Stimulated activated CD8-positive, alpha-beta memory T cell treated with anti-CD3 and anti-CD28 coated beads, Interleukin-2, amount 100 ng/mL, for 48 hours (primary cell): ENCODE measurements at places on chromosomes 3 and 15.

DNA sequence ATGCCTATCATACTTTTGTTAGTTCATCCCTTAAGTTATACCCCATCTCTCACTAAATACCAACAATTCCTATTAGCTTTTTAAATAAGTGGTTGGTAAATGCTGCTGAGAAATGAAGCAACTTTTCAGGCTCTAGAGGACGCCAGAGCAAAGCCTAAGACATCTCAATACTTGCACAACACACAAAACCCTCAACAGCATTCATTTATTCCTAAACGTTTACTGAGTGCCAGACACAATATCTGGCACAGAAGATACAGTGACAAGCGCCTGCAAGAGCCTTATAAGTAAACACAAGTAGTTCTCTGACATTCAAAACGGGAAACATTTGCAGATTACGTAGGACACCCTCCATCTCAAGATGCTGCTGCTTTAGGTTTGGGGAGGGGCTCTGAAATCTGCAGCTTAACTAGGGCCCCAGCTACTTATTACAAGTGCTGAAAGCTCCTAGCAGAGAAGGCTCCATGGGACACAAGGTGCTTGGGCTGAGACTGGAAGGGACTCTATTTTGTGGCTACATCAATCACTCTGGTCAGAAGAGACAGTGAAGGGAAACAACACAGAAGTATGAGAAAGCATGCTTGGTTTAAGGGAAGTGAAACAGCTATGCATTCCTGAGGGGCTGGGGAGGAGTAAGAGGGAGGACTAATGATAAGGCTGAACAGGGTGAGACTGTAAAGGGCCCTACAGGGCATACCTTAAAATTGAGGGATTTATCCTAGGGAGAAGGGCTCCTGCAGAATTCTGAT is 311.3 kb downstream of the PLCL2 start:
- no peak for DNase-seq

DNA sequence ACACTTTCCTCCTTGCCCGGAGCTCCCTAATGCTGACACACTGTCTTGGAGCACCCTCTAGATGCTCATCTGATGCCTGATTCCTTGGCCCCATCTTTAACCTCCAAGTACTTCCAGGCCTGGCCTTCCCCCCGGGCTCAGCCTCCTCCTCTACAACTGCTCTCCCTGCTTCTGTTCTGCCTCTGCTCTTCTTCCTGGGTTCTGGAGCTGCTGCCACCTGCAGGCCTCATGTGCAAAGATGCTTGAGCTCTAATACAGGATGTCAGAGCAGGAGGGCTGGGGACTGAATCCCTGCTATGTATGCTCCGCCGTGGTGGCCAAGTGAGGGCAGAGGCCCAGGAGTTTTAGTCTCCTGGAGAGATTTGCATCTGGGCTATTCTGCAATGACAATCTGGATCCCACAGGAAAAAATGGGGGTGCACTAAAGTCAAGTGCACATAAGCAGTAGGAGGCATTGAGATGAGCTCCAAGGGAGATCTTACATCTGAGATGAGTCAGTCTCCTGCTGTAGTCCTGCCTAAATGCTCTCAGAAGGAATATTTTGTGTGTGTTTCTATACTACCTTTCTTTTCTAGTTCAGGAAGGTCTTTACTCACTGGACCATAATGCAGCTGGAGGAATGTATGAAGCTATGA is 296.3 kb downstream of the UACA start:
- DNase-seq: no peak

GRCh38 chr15:89192766-89193165 is 28.6 kb downstream of the RLBP1 start:
- DNase-seq: no peak

DNA sequence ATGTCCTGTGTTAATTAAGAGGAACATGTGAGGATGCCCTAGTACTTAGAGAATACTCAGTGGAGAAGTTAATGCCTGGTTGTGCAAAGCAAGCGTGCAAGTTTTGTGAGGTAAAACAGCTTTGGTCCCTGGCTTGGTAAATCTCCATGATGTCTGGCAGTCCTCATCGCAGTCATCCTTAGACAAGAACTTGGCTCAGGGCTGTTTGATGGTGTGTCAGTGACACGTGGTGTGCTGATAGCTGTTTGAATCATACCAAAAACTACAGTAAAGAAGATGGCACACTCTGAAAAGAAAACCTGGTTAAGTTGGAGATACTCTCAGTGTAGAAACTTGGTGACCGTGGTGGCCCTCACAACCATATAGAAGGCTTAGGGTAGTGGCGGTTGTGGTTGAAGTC is 361.7 kb downstream of the FEZF2 start:
- DNase-seq: no peak

- no peak for DNase-seq
Observed at GRCh38 chr3:130974201-130974600, 52.4 kb downstream of the ASTE1 start.

DNA sequence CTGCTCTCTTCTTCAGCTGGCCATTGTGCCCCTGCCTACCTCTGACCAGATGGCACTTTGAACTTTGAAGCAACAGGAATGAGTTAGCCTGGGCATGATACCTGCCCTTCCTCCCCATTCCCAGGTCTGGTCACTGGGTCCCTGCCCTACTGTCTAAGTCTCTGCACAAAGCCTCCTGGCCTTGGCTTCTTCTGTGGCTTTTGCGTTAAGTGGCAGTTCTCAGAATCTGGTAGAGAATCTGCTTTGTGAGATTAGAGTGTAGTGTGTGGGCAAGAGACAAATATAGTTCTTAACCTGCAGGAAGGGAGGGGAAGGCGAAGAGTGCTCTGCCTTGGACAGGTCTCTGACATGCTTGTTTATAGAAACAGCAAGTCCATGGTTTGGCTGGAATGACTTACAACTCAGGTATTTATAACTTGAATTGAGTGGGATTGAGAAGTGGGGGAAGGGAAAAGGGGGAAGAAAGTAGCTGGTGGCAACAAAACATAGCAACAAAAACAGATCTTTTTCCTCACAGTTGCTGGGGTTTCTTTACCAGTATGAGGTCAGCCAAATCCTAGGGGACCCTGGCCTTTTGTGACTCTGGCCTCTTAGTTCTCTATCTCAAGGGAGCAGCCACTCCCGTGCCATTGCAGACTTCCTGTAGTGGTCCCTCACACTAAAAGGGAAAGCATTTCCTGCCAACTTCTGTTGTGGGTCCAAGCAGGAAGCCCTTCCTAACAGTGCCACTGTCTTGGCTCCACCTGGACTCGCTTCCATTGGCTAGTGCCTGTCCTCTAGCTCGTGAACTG is 16.7 kb downstream of the MAPKBP1 start:
- DNase-seq: no peak

DNA sequence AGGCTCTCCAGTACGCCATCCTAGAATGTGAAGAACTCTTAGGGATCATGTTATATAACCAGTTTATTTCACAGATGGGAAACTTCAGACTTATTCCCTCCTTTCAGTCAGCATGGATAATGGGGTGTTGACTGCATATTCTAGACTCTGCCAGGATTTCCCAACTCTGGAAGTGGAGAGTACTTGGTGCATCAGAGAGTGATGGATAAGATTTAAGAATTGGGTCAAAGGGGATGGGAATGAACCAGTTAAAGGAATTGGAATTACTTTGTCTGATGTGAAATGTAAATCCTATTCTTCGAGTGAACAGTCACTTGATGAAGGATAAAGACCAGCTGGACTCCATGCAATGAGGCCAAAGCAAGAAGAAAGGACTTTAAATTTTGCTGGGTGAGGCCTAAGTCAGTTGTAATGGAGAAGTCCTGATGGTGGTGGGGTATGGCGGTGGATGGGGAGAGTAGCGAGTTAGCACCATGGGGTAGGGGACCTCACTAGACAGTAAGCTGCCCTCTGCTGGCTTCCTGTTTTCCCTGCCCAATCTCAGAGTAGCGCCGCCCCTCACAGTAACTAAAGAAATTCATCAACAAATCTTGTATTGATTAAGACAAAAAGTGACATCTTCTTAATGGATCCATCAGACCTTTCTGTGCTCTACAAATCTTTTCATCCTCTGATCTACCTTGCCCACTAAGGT is 7.3 kb upstream of the CACNA1D start:
- no peak for DNase-seq

- peak; percentile 41 for DNase-seq
Observed at GRCh38 chr15:77418966-77419835, 703 bp downstream of the PEAK1 start.

GRCh38 chr3:17632401-17633100 is 109.9 kb downstream of the TBC1D5 start:
- no peak for DNase-seq

DNA sequence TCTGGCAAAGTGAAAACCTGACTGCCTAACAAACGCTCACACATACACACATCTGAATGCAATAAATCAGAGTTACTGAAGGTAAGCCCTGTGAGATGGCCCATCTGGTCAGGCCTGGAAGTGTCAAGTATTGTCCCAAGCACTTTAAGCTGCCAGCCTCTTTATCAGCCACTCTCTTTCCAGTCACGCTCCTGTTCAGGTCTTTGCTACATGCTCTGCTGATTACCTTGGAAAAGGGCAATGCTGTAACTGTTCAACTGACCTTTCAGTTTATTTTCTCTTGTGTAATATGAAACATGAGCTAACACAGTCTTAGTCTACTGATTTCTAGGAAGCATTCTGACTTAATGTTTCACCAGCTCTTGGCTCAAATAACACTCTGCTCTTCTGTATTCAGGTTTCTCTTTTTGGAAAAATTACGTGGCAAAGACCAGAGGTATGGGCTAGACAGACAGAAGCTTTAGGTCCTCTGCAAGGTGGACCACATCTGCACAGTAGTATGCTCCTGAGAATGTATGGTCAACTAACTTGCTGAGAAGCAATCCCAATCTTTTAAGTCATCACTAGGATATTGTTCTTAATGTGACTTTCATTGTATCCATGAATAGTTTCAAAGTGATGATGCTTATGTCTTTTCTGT is 44.5 kb downstream of the GBE1 start:
- no peak for DNase-seq

GRCh38 chr15:101167411-101167752 is 84.5 kb downstream of the CHSY1 start:
- no peak for DNase-seq

- no peak for DNase-seq
Observed at GRCh38 chr15:100101426-100102089, 240.2 kb downstream of the ADAMTS17 start.

DNA sequence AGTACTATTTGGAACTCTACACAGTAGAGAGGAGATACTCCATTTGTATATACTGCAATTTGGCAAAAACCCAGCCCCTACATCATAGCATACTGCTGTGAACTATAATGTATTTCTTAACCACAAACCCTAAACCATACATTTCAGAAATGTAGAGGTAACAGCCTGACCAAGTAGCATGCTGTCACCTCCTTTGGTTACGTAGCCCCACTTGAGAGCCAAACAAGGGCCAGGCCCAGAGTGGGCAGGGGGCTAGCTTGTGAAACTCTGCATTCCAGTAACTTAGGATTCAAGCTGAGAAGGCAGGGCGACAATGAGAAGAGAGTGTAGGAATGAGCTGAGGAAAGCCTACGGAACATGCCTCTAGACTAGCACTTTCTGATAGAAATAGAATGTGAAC is 135.8 kb downstream of the GREM1 start:
- no peak for DNase-seq

GRCh38 chr3:46113608-46114007 is 86.3 kb upstream of the XCR1 start:
- DNase-seq: no peak

- DNase-seq: no peak
Observed at GRCh38 chr3:126913524-126913923, 69.4 kb upstream of the PLXNA1 start.

- no peak for DNase-seq
Observed at GRCh38 chr3:149726716-149727407, 25.4 kb downstream of the COMMD2 start.

- no peak for DNase-seq
Observed at GRCh38 chr15:100973351-100974111, 54.4 kb downstream of the LRRK1 start.

DNA sequence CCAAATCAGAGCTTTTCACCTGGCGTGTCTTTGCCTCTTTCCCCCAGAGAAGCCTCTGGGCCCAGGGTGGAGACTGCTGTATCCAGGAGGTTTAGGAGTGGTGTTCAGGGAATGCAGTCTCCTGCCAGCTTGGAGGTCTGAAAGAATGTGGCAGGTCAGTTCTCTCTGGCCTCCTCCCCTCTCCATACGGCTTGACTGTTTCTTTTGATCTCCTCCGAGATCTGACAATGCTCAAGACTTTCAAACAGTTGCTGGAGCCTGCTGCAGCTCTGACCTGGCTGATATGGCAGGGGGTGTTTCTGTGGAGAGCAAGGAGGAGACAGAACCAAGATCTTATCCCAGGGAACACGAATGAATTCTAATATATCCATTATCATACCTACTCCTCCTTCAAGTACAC is 24.7 kb upstream of the TM4SF4 start:
- DNase-seq: no peak

GRCh38 chr3:78621061-78621716 is 1146.6 kb downstream of the ROBO1 start:
- DNase-seq: no peak

DNA sequence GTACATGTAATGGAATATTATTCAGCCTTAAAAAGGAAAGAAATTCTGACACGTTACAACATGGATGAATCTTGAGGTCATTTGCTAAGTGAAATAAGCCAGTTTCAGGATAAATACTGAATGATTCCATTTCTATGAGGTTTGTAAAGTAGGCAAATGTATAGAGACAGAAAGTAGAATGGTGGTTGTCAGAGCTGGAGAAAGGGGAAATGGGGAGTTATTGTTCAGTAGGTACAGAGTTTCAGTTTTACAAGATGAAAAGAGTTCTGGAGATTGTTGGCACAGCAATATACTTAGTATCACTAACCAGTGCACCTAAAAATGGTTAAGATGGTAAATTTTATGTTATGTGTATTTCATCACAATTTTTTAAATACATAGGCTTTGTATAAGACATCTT is 60.6 kb downstream of the USP8 start:
- no peak for DNase-seq

DNA sequence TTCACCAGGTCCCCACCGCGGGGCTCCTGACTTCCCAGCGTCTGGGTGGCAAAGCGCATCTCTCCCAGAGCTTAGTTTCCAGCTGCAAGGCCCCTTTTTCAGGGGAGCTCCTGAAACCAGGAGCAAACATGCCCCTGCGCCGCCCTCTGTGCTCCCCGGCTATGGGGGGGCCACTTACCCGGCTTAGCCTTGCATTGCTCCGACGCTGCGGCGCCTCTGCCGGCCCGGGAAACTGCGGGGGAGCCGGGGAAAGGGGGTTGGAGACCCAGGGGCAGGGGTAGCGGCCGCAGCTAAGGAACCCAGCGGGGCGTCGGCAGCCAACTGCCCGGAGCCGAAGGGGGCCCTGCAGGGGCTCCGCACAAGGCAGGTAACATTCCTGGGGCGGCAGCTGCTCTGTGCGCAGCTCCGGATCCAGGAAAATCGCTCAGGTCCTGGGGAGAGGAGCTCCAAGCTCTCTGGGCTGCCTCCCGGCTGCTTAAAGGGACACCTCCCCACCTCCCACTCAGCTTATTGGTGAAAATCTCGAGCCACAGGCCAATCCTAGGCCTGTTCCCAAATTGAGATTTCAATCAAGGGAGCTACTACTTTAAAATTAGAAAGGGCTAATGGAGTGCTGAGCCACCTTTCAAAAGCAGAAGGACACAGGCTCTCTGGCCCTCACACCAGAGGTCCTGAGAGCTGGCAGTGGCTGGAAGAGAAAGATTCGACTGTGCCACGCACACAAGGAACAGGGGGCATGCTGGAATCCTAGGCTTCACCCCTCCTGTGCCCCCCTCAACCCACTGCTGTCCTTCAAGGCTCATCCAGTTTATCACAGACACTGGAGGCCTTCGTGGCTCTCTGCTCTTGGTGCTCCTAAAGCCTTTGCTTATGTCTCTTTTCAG is 42.7 kb upstream of the PRICKLE2 start:
- DNase-seq: no peak
